Suprapubic skin (tissue), 4 donors: ENCODE measurements at places on chromosomes 13 and 19. TPM values are rescaled to one million over a fixed set of nuclear protein-coding genes. Genes with fewer than 3 reads are reported as not detected.

Gene FAM216B
- total RNA-seq, result not detected

Gene PEAK3
- not detected for total RNA-seq

Gene EHD2
- 83.4 TPM for total RNA-seq

Gene CERS1
- total RNA-seq, result not detected

Gene EBI3
- not detected for total RNA-seq

Gene ZNF506
- 49.8 TPM for total RNA-seq

Gene ZNF222
- total RNA-seq, result 3.3 TPM

Gene SBK3
- total RNA-seq, result not detected

Gene ARHGEF18
- 31.1 TPM for total RNA-seq

Gene ZNF540
- total RNA-seq, result 3.9 TPM

GRCh38 chr13:32443111-32443510 lies 15.2 kb upstream of the N4BP2L1 start:
- no peak overlapping the region for H3K27ac ChIP-seq
- H3K36me3 ChIP-seq, result peaks cover 4% of the 10 kb centered on the region
- DNase-seq, result no peak
- H3K4me3 ChIP-seq, result no peak overlapping the region

GRCh38 chr13:78784014-78784750 lies 125.2 kb upstream of the OBI1 start:
- H3K4me3 ChIP-seq, result no peak overlapping the region
- no peak overlapping the region for H3K27ac ChIP-seq
- H3K36me3 ChIP-seq, result no peaks in the 10 kb centered on the region

- no peak overlapping the region for H3K4me3 ChIP-seq
- H3K4me1 ChIP-seq, result no peaks in the 10 kb centered on the region
- H3K27me3 ChIP-seq, result peaks cover 20% of the 10 kb centered on the region
- H3K27ac ChIP-seq, result no peak overlapping the region
- no peak for DNase-seq
These were observed 32.9 kb upstream of the POU2F2 start for GRCh38 chr19:42165146-42165545.

DNA sequence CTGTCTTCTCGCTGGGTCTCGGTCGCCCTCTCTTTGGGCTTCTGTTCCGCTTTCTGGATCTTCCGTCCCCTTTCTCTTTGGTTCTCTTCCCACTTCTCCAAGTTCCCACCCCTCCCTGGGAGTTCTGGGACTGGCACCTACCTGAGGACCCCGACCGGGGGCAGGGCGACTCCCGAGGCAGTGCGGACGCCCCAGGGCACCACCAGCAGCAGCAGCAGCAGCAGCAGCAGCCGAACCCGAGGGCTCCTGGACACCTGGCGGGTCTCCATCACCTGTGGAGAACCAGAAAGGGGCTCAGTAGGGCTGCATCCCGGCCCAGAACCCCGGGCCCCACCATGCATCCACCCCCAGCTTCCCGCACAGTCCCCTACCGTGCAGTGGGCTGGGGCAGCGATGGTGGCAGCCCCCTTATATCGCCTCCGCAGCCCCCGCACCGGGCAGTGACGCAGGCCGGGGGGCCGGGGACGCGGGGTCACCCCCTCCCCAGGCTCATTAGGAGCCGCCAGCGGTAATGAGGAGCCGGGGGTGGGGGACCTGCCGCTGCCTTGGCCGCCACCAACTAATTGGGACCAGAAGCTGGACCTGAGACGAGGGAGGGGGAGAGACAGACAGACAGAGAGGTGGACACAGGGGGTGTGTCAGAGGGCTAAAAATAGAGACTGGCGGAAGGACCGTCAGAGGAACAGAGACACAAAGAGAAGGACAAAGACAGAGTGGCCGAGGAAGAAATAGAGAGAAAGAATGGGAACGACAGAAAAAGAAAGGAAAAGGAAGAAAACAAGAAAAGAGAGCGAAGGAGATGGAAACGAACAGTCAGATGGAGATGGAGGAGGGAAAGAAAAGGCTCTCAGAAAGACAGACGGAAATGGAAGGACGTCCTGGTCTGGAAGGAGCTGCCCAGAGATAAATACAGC lies at the start of gene PTH2:
PTH2 (minus strand) TSS at position 371 of the 914 bp plus-strand sequence; CDS start at position 269, 102 bp downstream.
- peaks cover 38% of the 10 kb centered on the region for H3K4me1 ChIP-seq
- peaks cover 100% of the 10 kb centered on the region for H3K27me3 ChIP-seq
- H3K27ac ChIP-seq, result no peak within 1 kb of the TSS
- peak within 1 kb of the TSS; percentile 33 for H3K4me3 ChIP-seq
- no peaks in the 10 kb centered on the region for H3K36me3 ChIP-seq

GRCh38 chr13:102854675-102855074 lies 8.8 kb downstream of the ERCC5 start:
- peaks cover 8% of the 10 kb centered on the region for H3K4me1 ChIP-seq
- H3K27me3 ChIP-seq, result no peaks in the 10 kb centered on the region
- DNase-seq, result no peak
- peaks cover 68% of the 10 kb centered on the region for H3K36me3 ChIP-seq
- H3K4me3 ChIP-seq, result no peak overlapping the region
- no peak overlapping the region for H3K27ac ChIP-seq

DNA sequence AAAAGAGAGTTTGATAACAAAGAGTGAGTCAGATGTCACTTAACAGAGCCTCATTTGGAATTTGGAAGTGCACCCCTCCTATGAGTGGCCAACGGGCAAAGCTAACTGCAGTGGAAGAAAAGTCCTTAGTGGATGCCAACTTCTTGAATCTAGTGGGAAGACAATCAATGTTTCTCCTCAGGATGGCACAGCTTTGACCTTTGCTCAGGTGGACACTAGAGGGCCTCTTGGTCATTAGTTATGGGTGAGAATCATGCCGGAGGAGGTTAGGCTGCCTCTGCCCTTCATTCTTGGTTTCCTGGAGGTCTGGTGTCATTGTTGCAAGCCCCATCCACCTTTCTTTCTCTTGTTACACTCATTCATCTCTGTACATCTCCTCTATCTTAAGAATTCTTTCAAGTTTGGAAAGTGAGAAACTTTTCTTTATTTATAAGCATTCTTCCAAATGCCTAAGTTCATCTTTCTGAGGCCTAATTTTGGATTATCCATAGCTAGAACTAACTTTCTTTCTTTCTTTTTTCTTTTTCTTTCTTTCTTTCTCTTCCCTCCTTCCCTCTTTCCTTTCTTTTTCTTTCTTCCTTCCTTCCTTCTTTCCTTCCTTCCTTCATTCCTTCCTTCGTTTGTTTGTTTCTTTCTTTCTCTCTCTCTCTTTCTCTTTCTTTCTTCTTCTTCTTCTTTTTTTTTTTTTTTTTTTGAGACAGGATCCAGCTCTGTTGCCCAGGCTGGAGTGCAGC lies 327.2 kb upstream of the TSHZ3 start:
- H3K4me1 ChIP-seq, result no peaks in the 10 kb centered on the region
- H3K36me3 ChIP-seq, result no peaks in the 10 kb centered on the region
- H3K4me3 ChIP-seq, result no peak overlapping the region
- no peak overlapping the region for H3K27ac ChIP-seq

GRCh38 chr13:81987159-81987558 lies 1646.2 kb upstream of the SPRY2 start:
- H3K4me1 ChIP-seq, result no peaks in the 10 kb centered on the region
- H3K4me3 ChIP-seq, result no peak overlapping the region
- DNase-seq, result no peak
- H3K27me3 ChIP-seq, result no peaks in the 10 kb centered on the region
- H3K36me3 ChIP-seq, result no peaks in the 10 kb centered on the region

DNA sequence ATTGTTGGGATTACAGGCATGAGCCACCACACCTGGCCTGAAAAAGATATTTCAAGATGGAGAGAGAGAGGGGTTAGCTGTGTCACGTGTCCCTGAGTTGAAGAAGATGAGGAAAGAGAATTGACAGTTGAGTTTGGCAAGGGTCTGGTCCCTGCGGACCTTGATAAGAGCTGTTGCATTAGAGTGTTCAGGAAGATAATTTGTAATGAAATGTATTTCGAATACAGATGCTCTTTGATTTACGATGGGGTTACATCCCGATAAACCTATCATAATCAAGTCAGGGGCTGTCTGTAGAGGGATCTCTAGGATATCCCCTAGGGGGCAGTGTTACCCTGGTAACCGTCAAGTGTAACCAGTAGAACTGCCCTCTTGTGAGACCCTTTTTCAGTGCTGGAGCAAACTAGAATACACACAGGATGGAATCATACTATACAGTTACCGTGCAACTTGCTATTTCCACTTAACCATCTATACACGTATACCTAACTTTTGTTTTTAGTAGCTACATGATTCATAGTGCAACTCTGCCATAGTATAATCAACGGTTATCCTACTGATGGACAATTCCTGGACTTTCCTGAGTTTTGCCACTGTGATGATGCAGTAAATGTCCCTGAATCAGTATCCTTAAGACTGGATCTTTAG lies 1.5 kb upstream of the ELOF1 start:
- no peaks in the 10 kb centered on the region for H3K27me3 ChIP-seq
- DNase-seq, result no peak
- peak overlapping the region; percentile 83 for H3K4me3 ChIP-seq
- no peak overlapping the region for H3K27ac ChIP-seq

- no peak overlapping the region for H3K27ac ChIP-seq
- H3K27me3 ChIP-seq, result no peaks in the 10 kb centered on the region
- H3K4me3 ChIP-seq, result no peak overlapping the region
- DNase-seq, result peak; percentile 28
- no peaks in the 10 kb centered on the region for H3K36me3 ChIP-seq
These were observed 44.7 kb upstream of the LATS2 start for GRCh38 chr13:21106089-21106488.

- H3K27me3 ChIP-seq, result no peaks in the 10 kb centered on the region
- peaks cover 29% of the 10 kb centered on the region for H3K4me1 ChIP-seq
- peaks cover 16% of the 10 kb centered on the region for H3K36me3 ChIP-seq
- peak; percentile 91 for DNase-seq
- H3K27ac ChIP-seq, result peak overlapping the region; percentile 53
- H3K4me3 ChIP-seq, result peak overlapping the region; percentile 55
These were observed 593 bp downstream of the ATP8B3 start for GRCh38 chr19:1811472-1811894.

GRCh38 chr19:3129112-3129511 lies 6.7 kb upstream of the GNA15 start:
- DNase-seq, result no peak
- H3K27me3 ChIP-seq, result no peaks in the 10 kb centered on the region
- H3K4me1 ChIP-seq, result peaks cover 17% of the 10 kb centered on the region
- no peaks in the 10 kb centered on the region for H3K36me3 ChIP-seq
- no peak overlapping the region for H3K27ac ChIP-seq

DNA sequence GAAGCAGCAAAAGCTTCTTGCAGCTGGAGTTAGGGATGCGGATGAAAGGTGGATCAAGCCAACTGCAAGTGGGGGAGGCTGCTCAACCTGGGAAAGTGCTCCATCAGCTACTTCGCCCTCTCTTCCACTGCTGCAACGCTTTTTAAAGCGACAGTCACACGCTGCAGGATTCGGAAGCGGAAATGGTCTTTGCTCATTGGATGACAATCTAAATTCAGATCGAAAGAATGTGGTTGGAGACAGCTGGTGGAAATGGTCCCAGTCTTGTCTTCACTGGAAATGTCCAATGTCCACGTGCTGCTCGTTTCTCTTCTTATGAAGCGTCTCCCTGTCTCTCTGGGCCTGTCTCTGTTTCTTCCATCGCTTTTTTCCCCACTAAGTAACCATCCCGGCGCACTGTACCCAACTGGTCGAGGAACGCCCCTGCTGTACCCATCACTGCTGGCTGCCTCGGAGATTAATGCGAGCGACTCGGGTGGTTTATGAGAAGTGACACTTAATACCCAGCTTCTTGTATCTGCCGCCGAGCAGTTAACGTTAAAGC lies 2.1 kb upstream of the FGF9 start:
- H3K4me1 ChIP-seq, result peaks cover 51% of the 10 kb centered on the region
- H3K36me3 ChIP-seq, result no peaks in the 10 kb centered on the region
- H3K27ac ChIP-seq, result no peak overlapping the region
- peak overlapping the region; percentile 62 for H3K4me3 ChIP-seq

DNA sequence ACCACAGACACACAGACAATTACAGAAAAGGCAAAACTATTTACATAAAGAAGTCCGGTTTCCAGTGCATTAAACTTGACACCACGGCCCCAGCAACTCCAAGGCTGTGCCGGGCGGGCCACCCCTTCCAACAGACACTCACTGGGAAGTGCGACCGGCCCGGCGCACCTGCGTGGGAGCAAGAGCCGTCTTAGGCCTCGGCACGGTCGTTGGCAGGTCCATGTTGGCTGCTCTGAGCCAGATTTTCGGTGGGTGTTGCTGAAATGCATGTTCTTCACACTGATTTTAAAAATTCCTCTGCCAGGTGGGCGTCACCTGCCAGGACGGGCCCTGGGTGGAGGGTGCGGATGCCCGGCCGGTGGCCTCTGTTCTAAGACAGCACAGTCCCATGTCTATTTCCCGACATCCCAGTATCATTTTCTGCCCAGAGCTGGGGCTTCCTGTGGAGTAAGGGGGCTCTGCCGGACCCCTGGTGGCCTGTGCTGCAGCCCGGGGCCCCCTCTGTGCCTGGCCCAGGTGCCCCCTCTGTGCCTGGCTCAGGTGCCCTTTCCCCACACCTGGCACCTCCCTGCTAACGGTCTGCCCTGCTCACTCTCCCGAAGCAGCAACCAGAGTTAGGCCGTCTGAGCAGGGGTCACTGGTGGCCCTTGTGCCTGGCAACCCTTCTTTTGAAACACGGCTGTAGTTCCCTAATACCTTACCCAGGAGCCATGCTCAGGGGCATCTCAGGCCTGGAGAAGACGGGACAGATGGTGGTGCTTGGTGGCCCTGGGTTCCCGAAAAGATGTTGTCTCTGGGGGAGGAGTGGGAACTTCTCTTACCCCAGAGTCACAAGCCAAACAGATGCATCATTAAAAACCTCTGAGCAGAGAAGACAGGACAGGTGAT lies 9.2 kb downstream of the TMEM255B start:
- no peak for DNase-seq
- H3K4me3 ChIP-seq, result no peak overlapping the region
- no peaks in the 10 kb centered on the region for H3K36me3 ChIP-seq

GRCh38 chr13:27978301-27978968 lies 9.3 kb upstream of the CDX2 start:
- H3K4me3 ChIP-seq, result peak overlapping the region; percentile 20
- H3K27ac ChIP-seq, result no peak overlapping the region
- peaks cover 100% of the 10 kb centered on the region for H3K27me3 ChIP-seq
- DNase-seq, result no peak

- peaks cover 21% of the 10 kb centered on the region for H3K27me3 ChIP-seq
- DNase-seq, result no peak
These were observed 91.4 kb upstream of the CACNA1A start for GRCh38 chr19:13597640-13598039.

DNA sequence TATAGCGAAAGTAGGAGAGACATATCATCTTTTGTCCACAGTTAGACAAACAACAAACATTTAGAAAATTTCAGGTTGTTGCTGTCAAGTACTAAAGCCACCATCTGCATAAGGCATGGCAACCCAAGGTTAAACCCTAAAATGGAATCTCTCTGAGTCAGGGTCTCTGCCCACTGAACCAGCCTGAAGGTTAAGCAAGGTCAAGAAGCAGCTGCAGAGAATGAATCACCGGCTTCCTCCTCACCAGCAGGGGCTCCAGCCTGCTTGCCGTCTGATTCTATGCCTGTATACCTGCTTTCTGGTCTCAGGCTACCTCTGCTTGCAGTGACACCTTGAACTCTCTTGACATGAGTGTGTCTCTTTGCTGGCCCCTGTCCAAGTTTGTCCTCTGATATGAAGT lies 726.2 kb upstream of the SGCG start:
- H3K27ac ChIP-seq, result no peak overlapping the region
- H3K4me3 ChIP-seq, result no peak overlapping the region
- H3K36me3 ChIP-seq, result no peaks in the 10 kb centered on the region
- no peak for DNase-seq
- H3K27me3 ChIP-seq, result no peaks in the 10 kb centered on the region

GRCh38 chr19:38255383-38256014 lies 675 bp downstream of the PPP1R14A start:
- H3K4me3 ChIP-seq, result peak overlapping the region; percentile 50
- peaks cover 13% of the 10 kb centered on the region for H3K27me3 ChIP-seq
- no peak for DNase-seq

- H3K4me1 ChIP-seq, result peaks cover 64% of the 10 kb centered on the region
- peak overlapping the region; percentile 45 for H3K27ac ChIP-seq
- H3K4me3 ChIP-seq, result peak overlapping the region; percentile 38
- H3K36me3 ChIP-seq, result peaks cover 28% of the 10 kb centered on the region
These were observed 3.4 kb downstream of the BSG start for GRCh38 chr19:575527-576506.
